Retinal pigment epithelial cell (primary cell): ENCODE measurements at places on chromosomes 16 and 17.
A peak's percentile ranks its signal among the peaks of the same experiment; 100 is the strongest.

GRCh38 chr16:27264151-27264550 is 4.4 kb downstream of the NSMCE1 start:
- peak; percentile 15 for DNase-seq

DNA sequence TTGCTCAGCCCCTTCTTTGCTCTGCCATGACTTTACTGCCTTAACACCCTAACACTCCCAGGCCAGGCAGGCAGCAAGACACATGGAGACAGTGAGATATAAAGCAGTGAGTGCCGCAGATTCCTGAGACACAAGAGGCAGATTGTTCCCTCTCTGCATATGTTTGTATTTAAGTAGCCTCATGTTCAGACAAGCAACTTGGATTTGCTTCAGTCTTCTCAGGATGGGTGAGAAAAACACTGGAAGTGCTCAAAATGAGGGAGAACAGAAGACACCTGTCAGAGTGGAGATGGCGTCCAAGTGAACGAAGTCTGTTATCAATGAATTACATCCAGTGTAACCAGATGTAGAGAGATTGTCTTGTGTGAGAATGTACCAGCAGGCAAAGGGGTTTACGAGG is 86.8 kb downstream of the CES1 start:
- no peak for DNase-seq

GRCh38 chr16:69402439-69402838 is 16.6 kb upstream of the TERF2 start:
- no peak for DNase-seq

DNA sequence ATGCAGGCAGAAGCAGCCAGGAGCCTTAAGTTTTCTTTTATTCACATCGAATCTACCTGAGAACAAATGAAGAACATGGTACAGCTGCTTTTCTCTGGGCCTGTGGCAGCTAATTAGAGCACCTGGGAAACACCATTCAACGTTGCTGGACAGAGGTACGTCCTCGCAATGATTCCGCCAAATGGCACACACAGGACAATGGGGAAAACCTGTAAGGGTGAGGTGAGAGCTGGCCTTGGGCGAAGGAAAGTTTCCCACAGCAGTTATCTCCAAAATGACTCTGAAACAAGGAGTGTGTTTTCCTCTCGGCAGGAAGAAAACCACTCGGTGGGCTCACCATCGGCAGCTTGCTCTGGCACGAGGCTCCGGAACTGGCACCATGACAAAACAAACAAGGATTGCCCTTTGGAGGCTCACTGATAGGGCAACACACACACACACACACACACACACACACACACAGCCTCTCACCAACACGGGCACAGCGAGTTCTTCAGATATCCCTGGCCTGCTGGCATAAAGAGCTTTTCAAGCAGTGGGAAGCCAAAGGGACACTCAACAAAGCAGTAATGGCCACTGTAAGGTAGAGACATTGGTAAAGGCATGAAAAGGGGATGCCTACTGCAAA is 73.7 kb downstream of the ZFHX3 start:
- DNase-seq: no peak

DNA sequence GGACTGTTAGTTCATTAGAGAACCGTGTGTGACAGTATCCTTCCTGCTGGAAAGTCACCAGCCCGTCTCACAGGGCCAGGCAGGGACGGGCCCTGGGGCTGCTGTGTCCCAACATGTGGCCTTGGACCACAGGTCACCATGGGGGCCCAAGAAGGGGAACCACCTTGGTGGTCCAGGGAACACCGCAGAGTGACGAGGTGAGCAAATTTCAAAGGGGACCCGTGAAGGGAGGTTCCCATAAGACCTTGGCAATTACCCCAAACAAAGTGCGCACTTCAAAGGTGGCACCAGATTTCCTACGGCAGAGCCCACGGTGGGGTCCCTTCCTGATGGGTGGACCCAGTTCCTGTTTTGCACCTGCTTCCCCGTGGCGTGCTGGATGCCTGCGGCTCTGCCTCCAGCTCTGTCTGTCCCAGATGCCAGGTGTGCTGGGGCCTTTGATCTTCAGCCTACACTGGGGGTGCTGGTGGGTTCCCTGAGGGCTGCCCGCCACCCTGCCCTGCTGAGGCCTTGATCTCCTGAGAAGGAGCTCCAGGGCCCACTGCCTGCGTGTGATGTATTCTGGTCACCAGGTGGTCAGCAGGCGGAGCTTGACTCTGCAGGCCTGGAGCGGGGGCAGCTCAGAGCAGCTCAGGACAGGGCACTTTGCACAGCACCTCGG is 27.0 kb downstream of the SLC7A5 start:
- DNase-seq: no peak

DNA sequence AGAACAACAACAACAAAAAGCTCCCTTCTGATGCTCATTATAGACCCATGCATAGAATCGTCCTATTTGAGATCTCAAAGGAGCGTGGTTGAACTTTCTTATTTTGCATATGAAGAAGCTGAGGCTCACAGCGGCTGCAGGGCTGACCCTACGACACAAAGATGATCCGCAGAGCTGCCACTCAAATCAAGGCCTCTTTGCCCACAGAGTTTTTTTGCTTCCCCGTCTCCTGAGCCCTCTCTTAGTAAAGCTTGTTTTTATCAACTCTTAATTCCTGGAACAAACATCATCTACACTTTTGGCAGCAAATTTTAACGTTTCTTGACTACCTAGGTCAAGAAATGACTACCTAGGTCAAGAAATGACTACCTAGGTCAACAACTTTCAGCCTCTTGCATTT is 73.7 kb downstream of the C16orf95 start:
- DNase-seq: no peak

GRCh38 chr16:775236-775796 is 12.9 kb downstream of the RPUSD1 start:
- no peak for DNase-seq

DNA sequence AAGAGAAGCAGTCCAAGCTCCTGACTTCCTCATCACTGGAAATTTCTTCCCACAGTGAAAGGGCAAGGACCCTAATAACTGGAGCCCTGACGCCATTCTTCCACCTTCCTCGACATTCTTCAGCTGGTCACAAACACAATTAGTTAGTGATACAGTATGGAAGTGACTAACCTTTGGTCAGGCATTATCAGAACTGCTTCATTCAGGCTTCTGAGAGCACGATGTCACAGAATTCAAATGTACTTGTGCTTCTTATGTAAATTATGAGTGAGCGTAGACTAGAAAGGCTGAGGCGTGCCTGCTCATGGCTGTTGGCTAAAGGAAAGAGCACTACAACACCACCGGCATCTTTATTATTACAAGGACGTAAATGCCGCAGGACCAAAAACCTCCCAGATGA is 302.9 kb upstream of the AXIN2 start:
- no peak for DNase-seq

- DNase-seq: no peak
Measured at GRCh38 chr16:78284957-78285434, 185.5 kb downstream of the WWOX start.

- no peak for DNase-seq
Measured at GRCh38 chr17:64599187-64599676, 62.9 kb downstream of the SMURF2 start.

DNA sequence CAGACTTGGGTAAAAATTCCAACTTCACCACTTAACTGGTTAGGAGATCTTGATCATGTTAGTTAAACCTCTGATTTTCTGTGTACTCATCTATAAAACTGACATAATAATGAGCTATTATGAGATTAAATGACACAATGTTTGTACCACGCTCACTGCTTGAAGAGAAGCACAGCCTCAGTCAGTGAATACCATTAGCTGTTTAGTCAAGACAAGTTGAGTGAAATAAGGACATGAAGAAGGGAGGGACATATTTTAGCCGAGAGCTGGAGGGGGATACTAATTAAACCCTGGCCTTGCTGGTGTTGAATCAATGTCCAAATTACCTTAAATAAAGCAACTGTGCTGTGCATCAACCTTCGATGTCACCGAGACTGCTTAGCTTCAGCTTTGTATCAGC is 105.1 kb upstream of the TOX3 start:
- DNase-seq: no peak

DNA sequence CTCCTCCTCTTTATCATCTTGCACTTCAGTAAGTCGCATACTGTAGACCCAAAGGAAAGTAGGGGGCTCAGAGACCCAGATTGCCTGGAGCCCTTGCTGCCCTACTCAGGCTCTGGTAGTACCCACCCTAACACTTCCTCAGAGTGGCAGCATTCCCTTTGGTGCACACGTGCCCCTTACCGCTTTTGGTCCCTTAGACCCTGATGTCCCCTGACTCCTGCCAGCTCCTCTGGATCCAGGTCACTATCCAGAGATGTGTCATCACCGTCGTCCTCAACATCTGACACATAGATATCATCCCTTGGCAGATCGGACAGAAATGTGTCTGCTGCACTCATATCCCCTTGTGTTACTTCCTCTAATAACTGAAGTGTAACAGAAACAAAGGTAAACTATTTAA is 5.4 kb upstream of the PSMC5 start:
- DNase-seq: no peak

DNA sequence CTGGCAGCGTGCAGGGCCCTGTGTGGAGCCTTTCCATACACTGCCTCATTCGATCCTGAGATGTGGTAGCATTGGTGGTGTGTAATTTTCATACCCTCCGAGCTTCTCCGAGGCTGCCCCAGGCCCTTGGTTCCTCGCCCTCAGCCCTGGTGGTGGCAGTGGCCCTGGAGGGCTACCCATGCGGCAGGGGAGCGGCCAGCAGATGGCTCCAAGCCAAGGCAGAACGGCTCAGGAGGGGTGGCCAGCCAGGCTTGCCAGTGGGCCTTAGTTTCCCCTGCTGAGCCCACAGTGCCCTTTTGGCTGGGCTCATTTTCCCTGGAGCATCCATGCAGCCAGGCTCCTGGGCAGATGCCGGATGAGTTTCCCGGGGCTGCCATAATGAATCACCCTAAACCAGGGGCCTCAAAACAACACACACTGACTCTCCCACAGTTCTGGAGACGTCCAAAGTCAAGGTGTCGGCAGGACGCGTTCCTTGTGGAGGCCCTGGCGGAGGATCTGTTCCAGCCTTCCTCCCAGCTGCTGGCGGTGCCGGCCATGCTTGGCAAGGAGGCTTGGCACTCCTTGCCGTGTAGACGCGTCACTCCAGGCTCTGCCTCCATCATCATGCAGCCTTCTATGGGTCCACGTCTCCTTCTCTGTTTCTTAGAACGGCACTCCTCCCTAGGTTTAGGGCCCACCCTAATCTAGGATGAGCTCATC is 158.8 kb upstream of the GSE1 start:
- DNase-seq: no peak

DNA sequence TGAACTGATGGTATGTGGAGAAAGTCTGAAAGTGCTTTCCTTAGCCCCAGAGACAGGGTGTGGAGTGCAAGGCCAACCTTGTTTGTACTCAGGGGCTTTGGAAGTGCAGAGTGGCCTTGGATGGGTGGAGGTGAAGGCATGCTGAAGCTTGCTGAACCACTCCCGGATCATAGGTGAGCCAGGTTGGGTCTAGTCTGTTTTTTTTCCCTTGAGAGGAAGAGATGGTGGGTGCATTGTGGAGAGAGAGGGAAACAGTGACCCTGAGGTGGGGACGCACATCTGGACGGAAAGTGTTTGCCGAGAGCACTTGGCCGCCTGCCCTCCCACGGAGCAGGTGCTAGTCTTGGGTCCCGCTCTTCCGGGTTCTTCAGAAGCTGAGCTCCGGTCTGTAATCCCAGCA is 12.5 kb downstream of the ABAT start:
- no peak for DNase-seq

- DNase-seq: no peak
Measured at GRCh38 chr17:7041607-7042500, 2.0 kb downstream of the SLC16A11 start.

DNA sequence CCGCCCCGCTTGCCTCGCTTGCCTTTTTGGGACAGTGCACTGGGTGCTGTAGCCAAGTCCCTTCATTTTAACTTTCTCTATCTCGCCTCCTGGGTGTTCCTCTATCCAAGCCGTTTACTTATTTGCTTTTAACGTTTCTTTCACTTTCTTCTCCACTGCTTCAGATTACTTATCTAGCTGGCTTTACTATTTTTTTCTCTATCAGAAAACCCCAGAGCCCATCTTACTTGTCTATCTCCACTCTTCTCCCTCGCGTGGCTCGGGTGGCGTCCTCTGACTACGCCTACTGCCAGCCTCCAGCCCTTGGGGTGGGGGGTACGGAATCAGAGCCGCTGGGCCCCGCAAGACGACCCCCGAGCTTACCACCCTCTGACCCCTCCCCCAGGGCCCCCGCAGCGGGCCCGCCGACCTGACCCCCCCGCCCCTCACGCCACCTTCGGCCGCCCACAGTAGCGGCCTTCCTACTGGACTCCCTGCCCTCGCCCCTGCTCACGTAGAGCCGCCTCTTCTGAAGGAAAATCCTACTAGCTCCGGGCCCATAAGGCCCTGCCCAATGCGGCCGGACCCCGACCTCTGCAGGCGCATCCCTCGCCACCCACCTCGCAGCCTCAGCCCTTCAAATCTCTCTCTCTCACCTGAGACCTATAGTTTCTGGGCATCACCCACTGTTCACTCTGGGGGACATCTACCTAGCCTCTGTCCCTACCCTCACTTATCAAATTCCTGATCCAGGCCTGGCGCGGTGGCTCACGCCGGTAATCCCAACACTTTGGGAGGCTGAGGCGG is 1.0 kb upstream of the SLC12A4 start:
- no peak for DNase-seq

GRCh38 chr16:23976524-23976923 is 140.7 kb downstream of the PRKCB start:
- DNase-seq: no peak

DNA sequence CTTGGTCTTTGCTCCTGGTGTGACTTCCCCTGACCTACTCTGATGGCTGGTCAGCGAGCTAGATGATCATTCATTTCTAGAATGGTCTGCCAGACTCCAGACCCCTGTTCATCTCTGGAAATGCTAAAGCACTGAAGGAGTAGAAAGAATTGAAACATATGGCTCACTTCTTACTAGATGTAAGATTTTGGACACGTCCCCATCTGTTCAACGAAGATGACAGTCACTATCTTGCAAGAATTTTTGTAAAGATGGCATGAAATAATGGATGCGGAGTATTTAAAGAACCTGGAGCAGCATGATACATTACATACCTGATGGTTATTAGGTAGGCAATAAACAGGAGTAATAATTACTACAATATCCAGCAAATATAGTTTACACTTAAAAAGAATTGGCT is 252.7 kb upstream of the SDK2 start:
- DNase-seq: no peak

- no peak for DNase-seq
Measured at GRCh38 chr16:21722771-21723455, 59.1 kb downstream of the OTOA start.

- no peak for DNase-seq
Measured at GRCh38 chr17:57135026-57135788, 50.2 kb downstream of the AKAP1 start.

GRCh38 chr17:17975436-17975835 is 2.8 kb downstream of the DRC3 start:
- DNase-seq: no peak

- no peak for DNase-seq
Measured at GRCh38 chr17:14228903-14229302, 7.8 kb downstream of the CDRT15 start.
